Fibroblast of lung (primary cell): ENCODE measurements at places on chromosomes 12 and 14.

DNA sequence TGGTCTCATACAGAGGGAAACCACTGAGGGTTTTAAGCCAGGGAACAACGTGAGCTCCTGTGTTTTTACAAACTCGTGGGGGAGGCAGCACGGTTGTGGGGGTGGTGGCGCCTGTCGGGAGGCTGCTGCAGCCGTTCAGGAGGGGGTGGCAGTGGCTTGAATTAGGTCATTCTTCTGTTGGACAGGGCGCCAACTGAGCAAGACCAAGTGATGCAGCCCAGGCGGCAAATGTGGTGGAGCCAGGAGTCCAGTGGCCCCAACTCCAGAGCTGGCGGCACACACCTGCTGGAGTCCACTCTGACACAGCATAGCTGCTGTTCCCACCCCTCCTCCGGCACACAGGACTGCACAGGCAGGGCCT, 27.8 kb downstream of the FBRSL1 start:
- no peak for DNase-seq

DNA sequence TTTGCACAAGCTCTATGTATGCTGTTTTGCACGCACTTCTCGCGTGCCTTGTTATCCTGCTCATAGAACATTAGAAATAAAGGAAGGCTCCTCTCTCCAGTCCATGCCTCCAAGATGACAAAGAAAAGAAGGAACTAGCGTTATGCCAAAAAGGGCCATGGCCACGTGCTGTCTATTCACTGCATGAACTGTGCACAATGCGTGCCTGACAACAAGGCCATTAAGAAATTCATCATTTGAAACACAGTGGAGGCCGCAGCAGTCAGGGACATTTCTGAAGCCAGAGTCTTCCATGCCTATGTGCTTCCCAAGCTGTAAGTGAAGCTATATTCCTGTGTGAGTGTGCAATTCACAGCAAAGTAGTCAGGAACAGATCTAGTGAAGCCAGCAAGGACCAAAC, 22.2 kb upstream of the PRMT8 start:
- DNase-seq: no peak

GRCh38 chr14:23589606-23590005, 11.0 kb upstream of the JPH4 start:
- DNase-seq: no peak

GRCh38 chr14:95026851-95027463, 130.4 kb downstream of the DICER1 start:
- no peak for DNase-seq

DNA sequence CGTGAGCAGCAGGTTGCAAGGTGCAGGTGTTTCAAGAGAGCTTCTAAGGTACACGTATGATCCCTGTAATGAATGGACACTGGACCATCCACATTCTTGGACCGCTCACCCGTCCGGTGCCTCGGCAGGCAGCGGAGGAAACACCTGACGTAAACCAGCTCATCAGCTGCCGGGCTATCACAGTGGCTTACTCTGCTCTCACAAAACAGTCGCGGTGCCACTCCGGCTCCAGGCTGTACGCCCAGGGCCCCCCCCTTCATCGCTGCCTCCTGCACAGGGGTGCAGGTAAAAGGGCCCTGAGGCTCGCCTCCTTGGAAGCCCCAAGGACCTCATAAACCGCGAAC, 436 bp downstream of the VPS33A start:
- no peak for DNase-seq

GRCh38 chr12:99917711-99918402, 66.9 kb downstream of the ANKS1B start:
- DNase-seq: no peak

GRCh38 chr12:94761559-94761958, 111.2 kb upstream of the TMCC3 start:
- DNase-seq: peak; percentile 88

DNA sequence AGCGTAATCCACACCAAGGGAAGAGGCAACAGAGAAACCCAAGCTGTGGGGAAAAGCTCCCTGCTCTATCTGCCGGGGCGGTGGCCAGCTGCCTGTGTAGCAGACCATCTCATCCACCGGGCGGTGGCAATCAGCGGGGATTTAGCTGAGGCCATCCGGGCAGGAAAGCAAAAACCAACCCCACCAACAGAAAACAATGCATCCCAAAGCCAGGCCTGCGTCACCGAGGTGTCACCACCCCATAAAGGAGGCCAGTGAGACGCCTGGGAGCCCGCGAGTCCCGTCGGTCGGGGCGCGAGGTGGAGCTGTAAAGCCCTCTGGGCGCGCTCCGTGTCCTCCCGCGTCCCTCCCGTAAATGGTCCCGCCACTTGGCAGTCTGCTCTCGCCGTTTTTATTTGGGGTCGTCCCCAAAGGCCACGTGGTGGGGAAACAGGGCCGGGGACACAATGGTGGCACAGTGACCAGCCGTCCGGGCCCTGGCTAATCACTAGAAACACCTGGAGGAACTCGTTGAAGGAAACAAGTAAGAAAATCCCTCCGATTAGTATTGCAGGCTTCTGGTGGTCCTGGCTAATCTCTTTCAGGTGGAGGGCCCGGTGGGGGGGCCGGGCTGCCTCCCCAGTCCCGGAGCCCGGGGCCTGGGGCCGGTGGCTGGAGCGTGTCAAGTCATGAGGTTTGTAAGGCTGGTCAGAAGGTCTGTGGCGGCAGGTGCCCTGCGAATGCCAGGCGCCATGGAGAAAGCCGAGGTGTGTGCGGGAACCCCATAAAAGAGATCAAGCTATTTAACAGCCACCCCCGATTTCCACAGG, 94.7 kb upstream of the GSC start:
- DNase-seq: no peak

DNA sequence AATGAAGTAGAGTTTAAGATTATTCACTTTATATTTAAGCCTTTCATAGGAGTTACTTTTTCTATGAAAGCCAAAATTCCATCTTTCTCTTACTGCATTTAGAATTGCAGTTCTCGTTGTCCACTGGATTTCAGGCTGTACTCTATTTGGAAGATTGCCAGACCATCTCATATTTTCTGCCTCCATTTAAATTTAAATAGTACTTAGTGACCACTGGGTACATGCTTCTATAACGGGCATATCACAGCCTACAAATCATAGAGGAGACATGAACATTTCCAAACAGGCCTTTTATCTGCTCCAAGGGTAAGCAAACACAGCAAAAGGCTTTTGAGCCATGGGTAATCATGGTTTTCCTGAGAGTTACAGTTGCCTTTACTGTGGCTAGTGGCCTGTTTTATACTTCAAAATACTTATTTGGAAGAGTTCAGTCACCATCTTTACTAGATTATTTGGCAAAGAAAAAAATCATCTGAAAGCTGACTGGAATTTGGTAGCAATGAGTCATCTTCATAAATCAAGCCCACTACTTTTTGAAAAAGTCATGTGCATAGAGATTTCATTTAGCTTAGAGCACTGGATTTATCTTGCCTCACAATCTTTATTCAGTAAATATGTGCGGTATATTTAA, 15.7 kb downstream of the ANO6 start:
- DNase-seq: peak; percentile 87

DNA sequence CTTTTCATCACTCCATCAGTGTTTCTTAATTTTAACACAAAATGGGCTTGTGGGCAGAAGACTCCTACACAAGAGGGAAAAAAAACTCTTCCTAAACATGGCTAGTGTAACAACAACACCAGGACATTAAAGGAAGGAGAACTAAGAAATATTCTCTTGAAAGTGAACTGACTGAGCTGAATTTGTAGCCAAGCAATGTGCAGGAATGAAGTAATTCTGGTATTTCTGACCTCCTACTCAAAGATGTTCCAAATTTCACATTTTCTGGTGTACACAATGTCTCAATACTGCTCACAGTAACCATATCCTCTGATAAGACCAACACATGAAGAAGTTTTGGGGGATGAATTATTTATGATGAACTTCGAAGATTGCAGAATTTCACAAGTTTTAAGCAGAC, 357.3 kb downstream of the DUSP6 start:
- DNase-seq: no peak

GRCh38 chr14:69873877-69874780, 5.1 kb upstream of the SMOC1 start:
- DNase-seq: peak; percentile 72

- DNase-seq: peak; percentile 31
Measured at GRCh38 chr12:28909291-28909690, 239.8 kb upstream of the FAR2 start.

- no peak for DNase-seq
Measured at GRCh38 chr12:57239587-57240065, 10.1 kb downstream of the SHMT2 start.

DNA sequence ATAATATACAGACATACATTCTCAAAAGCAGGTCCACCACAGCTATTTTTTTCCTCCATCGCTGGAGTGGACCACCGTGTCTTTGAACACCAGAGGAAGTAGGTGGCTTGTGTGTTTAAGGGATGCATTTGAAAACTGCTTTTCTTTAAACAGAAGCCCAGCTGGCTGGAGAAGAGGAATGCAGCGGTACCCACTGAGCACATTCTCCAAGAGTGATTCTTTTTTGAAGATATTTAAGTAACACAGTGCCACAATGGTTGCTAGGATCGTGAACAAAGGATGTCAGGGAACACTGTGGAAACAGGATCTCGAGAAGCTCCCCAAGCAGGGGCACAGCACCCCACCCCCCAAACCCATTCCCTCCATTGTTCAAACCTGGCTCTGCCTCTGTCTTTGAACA, 286.6 kb upstream of the PWP1 start:
- DNase-seq: peak; percentile 80

- no peak for DNase-seq
Measured at GRCh38 chr14:79027138-79027537, 857.0 kb downstream of the NRXN3 start.
